ENCODE measurements at places on chromosomes 13 and 19.

- no peak for DNase-seq
These were observed 46.3 kb downstream of the URI1 start for GRCh38 chr19:29988351-29988750.

GRCh38 chr13:100787899-100788298, 113.3 kb upstream of the TMTC4 start:
- DNase-seq, result no peak

GRCh38 chr13:21932578-21932977, 261.7 kb downstream of the FGF9 start:
- no peak for DNase-seq

- DNase-seq, result no peak
These were observed 423.8 kb downstream of the KLF5 start for GRCh38 chr13:73482556-73482955.

GRCh38 chr13:30004204-30004603, 153.8 kb upstream of the UBL3 start:
- no peak for DNase-seq

DNA sequence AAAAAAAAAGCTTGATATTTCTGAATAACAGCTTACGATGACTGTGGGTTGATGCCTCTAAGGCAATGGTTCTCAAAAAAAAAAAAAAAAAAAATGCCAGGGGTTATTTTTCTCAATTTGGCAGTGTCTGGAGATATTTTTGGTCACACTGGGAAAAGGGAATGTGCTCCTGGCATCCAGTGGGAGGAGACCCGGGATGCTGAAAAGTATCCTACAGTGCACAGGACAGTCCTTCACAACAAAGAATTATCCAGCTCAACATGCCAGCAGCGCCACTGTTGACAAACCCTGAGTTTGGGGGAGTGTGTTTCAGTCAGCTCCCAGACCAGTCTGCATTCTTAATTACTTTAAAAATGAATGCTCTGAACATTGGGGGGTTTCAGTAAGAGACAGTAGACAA, 54.5 kb downstream of the FLT3 start:
- DNase-seq, result no peak

DNA sequence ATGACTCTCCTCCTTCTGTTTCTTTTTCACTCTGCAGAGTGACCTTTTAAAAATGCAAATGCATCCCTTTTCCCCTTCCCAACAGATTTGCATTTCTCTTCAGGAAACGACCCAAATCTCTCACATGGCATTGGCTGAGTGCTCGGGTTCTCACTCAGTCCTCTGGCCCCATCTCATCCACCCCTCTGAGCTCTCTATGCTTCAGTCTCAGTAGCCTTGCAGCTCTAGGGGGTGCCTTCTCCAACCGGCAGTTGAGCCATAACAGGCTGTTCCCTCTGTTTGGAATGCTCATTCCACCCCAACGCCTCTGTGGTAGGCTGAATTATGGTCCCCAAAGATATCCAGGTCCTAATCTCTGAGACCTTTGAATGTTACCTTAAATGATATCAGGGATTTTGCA, 78.2 kb downstream of the AKAP11 start:
- DNase-seq, result no peak

DNA sequence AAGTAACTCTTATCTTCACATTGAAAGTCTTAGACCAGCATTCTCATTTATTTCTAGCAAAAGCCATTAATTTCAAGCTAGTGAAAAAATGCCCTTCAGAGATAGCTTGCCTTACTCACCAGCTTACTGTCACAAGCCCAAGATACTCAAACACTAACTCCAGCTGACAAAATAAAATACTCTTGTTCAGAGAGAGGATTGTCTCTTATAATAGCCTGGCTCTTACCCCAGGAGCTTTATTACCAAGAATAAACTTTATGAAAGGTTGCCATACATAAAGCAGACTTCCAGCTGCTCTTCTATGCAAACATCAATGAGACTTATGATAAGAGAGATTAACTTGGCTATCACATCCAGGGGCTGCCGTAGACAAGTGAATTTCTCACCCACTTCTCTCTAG, 53.6 kb downstream of the XPO4 start:
- no peak for DNase-seq

DNA sequence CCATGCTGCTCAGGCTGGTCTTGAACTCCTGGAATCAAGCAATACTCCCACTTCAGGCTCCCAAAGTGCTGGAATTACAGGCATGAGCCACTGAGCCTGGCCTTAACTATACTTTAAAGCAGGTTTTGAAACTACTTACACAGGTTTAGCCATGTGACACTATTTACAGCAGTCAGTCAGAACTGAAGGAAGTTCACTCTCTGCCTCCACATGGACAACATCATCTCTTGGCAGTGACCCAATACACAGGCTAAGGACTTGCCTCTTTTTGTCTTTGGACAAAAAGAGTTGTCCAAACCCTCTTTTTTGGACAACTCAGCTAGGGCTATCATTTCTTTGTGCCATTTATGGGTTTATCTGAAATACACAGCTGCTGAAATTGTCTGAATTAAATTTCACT, 89.0 kb upstream of the CLDN10 start:
- DNase-seq, result no peak

DNA sequence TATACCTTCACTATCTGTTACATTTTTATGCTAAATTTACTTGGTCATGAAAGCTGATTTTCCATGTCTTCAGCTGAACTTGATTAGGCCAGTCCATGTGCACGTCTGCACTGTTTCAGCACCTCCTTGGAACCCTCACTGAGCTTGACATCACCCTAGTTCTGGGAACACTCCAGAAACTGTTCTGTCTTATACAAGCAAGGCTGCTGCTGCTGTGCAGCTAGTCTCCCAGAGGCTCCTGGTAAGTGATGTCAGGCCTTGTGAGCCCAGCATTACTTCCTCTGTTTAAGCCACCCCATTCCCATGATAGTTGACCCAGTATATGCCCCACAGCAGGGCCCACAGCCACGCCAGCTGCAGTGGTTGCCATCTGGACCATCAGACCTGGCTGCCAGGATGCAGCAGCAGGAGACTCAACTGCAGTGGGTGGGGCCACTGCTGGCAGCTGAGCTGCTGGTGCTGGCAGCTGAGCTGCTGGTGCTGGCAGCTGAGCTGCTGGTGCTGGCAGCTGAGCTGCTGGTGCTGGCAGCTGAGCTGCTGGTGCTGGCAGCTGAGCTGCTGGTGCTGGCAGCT, 90.5 kb upstream of the AKAP11 start:
- DNase-seq, result no peak

GRCh38 chr19:10620786-10621185, 4.6 kb upstream of the SLC44A2 start:
- no peak for DNase-seq

DNA sequence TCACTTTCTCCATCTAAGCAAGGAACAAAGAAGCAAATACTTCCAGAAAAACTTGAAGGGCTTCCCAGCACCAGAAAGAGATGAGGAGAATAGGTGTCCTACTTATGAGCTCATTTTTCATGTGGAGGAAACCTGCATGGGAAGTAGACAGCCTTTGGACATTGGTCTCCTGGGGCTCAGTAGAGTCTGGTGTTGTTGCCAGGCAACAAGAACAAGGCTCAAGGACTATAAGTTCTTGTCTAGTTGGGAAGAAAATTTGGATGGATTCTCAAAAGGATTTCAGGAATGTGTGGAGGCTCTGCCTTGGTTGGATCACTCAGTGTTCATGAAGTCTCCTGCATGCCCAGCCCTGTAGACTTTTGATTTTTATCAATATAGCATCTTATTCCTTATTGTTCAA, 84.5 kb downstream of the MBNL2 start:
- no peak for DNase-seq

- DNase-seq, result peak; percentile 89
These were observed 7.8 kb downstream of the ANKLE1 start for GRCh38 chr19:17289489-17289888.

- no peak for DNase-seq
These were observed 7.6 kb downstream of the POU4F1 start for GRCh38 chr13:78595495-78596398.

All from heart left ventricle (tissue), 16 donors.